Kidney capillary endothelial cell (primary cell): ENCODE measurements at places on chromosomes 6 and 20.

GRCh38 chr6:139546106-139546472 is 171.6 kb upstream of the CITED2 start:
- no peak for DNase-seq

DNA sequence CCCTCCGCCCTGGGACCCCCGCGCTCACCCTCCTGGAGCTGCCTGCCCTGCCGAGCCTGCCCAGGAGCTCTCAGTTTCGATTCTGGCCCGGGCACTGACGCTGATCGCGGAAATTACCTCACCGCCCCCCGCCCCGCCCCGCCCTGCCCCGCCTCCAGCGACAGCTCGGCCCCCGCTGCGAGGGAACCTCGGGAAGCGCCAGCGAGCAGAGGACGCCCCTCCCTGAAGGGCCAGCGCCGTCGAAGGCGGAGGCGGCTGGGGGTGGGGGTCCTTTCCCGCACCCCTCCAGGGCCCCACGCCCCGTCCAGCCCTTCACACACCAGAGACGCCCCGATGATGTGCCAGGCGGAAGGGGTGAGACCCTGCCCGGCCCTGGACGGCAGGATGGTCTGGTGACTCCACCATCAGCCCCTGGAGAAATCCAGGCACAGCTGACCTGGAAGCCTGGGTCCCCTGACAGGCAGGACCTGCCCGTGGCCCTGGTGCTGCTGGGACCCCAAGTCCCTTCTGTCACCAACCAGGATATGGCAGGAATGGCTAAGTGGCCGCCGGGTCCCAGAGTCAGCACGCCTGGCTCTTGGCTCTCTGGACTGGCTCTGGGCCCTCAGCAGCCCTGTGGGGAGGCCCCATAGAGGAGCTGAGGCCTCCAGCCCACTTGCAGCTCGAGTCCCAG is at the start of gene HELZ2:
HELZ2 (minus strand) TSS at position 84 of the 673 bp plus-strand sequence. CDS start 1,854 bp downstream, outside the sequence.
- peak; percentile 51 for DNase-seq

DNA sequence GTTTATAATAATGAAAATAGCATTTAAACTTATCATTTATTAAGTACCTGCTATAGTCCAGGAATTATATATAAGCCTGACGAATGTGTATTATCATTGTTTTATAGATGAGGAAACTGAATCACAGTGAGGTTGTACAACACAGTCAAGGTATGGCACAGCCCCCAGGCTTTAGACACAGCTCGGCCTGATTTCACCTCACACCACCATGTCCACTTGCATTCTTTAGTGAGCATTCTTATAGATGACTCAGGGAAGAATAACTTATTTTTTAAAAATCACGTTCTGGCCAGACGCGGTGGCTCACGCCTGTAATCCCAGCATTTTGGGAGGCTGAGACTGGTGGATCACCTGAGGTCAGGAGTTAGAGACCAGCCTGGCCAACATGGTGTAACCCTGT is 289.0 kb downstream of the SYNE1 start:
- no peak for DNase-seq

GRCh38 chr20:63475209-63475608 is 2.8 kb upstream of the KCNQ2 start:
- DNase-seq: no peak

DNA sequence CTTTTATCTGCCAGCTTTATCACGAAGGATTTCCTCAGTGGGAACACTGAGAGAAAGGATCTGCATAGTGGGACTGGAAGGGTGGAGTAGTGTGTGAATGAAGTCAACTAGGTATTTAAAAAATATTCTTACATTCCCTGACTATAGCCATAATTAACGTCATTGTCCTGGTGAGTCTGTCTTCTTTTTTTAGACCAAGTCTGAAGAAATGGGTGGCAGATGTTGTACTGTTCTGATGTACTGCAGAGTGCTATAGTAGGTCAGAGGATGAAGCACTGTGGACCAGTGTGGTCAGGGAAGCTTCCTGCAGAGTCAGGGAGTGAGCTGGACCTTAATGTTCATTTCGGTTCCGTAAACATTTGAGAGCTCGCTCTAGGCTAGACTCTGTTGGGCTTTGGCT is 11.9 kb downstream of the TULP4 start:
- DNase-seq: no peak

GRCh38 chr6:55785273-55785672 is 90.1 kb downstream of the BMP5 start:
- DNase-seq: no peak
